DND-41 (cell line): ENCODE measurements at places on chromosomes 16 and 17.

DNA sequence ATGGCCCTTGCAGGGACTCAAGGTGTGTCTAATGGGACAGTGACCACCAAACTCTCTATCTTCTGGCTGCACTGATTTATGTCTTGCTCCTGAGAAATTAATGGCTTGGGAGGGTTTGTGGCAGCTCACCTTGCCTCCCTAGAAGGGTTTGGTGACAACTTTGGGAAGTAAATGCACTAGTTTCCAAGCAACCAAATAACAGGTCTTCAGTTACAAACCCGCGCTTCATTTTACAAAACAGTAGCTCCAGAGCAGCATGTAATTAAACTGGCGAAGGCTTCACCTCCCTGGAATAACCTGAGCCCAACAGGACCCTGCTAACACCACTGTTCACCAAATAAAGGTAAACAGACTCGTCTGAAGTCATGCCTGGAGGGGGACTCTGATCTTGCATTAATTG lies 318.3 kb downstream of the SLC39A11 start:
- H3K4me1 ChIP-seq, result no peaks in the 10 kb centered on the region
- H3K4me3 ChIP-seq, result no peak overlapping the region
- H3K27ac ChIP-seq, result no peak overlapping the region
- no peaks in the 10 kb centered on the region for H3K36me3 ChIP-seq
- DNase-seq, result no peak

- no peak overlapping the region for H3K27ac ChIP-seq
- no peak overlapping the region for H3K4me3 ChIP-seq
- peaks cover 2% of the 10 kb centered on the region; the same call in 1 of the 2 replicates for H3K4me1 ChIP-seq
- H3K36me3 ChIP-seq, result peaks cover 29% of the 10 kb centered on the region; the same call in 1 of the 2 replicates
- no peak for DNase-seq
- no peaks in the 10 kb centered on the region for H3K27me3 ChIP-seq
Measured at GRCh38 chr17:57004944-57005579, 27.1 kb downstream of the SCPEP1 start.

- H3K27me3 ChIP-seq, result peaks cover 15% of the 10 kb centered on the region
- DNase-seq, result peak; percentile 25
- peak within 1 kb of the TSS; percentile 62 for H3K4me3 ChIP-seq
- peak within 1 kb of the TSS; percentile 56 for H3K27ac ChIP-seq
- H3K4me1 ChIP-seq, result peaks cover 16% of the 10 kb centered on the region
Measured at GRCh38 chr16:49855822-49856671, at the start of gene ZNF423. ZNF423 (minus strand) TSS chr16:49856112; CDS start chr16:49855774, 338 bp downstream.

DNA sequence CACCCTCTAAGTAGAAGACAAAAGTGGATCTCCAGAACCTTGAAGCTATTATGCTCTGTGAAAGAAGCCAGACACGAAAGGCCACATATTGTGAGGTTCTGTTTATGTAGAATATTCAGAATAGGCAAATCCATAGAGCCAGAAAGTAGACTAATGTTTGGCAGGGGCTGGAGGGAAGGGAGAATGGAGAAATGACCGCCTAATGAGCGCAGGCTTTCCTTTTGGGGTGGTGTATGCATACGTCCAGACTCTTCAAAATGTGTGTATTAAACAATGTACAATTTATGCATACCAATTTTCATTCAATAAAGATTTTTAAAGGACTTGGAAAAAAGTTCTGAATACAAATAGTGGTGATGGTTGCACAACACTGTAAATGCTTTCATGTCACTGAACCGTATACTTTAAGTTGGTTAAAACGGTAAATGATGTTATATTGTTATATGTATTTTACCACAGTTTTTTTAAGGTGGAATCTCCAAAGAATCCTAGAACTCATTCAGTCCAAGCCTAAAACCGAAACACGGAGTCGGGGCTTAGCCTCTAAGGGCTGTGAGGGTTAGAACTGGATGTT lies 397.4 kb downstream of the SOX9 start:
- no peak for DNase-seq
- H3K36me3 ChIP-seq, result no peaks in the 10 kb centered on the region
- H3K4me3 ChIP-seq, result no peak overlapping the region
- no peak overlapping the region for H3K27ac ChIP-seq
- no peaks in the 10 kb centered on the region for H3K4me1 ChIP-seq

- no peak for DNase-seq
- H3K4me3 ChIP-seq, result peak overlapping the region; percentile 76
- peaks cover 20% of the 10 kb centered on the region for H3K4me1 ChIP-seq
- no peak overlapping the region for H3K27ac ChIP-seq
Measured at GRCh38 chr16:71565812-71566700, 10.8 kb downstream of the TAT start.

GRCh38 chr16:48574766-48575165 lies 35.2 kb downstream of the N4BP1 start:
- no peak overlapping the region for H3K27ac ChIP-seq
- H3K36me3 ChIP-seq, result no peaks in the 10 kb centered on the region
- H3K4me1 ChIP-seq, result peaks cover 10% of the 10 kb centered on the region; the same call in 1 of the 2 replicates
- no peaks in the 10 kb centered on the region for H3K27me3 ChIP-seq
